ENCODE measurements at places on chromosomes 7 and 10.
A peak's percentile ranks its signal among the peaks of the same experiment; 100 is the strongest.

- no peak for DNase-seq
These were observed 38.3 kb upstream of the FAM180A start for GRCh38 chr7:135786911-135787310.

- no peak for DNase-seq
These were observed 95.0 kb upstream of the SDK1 start for GRCh38 chr7:3206101-3206500.

DNA sequence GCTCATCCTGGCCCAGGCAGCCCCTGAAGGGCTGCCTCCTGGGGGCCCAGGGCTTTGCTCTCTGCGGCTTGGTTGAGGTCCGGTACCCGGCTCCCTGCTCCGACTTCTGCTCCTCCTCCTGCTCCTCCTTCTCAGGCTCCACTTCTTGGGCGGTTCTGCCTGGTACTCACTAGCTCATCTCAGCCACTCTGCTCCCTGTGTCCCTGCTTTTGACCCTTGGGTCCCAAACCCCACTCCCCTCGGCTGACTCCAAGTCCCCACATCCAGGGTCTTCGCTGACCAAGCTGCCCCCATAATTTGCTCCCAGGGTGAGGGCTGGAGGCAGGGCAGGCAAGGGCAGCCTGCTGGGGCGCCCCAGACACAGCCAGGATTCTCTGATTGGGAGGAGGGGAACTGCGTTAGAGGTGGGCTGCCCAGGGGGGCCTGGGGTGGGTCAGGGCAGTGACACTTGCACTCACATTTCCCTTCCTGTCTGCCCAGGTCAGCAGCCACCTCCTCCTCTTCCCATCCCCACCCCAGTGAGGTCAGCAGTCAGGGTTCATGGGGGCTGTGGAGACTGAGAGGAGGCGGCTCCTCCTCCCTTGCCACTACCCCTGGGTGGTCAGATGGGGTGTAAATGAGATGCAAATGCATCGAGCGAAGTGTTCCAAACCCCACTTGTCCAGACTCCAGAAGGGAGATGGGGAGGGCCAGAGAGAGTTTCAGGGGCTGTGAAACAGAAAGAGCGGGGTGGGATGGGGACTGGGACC, 2.2 kb downstream of the SMARCD3 start:
- no peak for DNase-seq

DNA sequence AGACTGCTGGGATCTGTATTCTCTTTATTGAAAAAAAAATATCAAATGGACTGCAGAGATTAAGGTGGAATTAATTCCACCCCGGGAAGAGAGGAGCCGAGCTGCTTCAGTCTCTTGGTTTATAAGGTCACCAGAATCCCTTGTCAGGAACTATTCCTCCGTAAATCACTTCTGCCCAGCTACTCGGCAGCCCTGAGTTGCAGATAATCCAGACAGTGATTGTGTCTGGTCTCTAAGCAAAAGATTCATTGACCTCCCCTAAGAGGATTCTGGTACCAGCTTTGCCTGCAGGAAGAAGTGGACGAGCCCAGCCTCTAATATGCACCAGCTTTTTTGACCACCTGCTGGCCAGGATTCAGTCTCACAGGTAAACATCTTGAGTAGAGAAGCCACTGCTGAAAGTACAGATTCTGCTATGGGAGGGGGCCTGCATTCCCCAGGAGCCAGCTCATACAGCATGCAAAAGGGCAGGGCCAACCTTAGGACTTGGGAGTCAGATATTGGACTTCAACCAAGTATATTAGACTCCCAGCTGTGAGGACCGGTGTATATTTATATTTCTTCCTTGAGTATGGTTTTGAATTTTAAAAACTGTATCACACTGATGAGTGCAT, 27.1 kb upstream of the PLXNA4 start:
- DNase-seq, result no peak

DNA sequence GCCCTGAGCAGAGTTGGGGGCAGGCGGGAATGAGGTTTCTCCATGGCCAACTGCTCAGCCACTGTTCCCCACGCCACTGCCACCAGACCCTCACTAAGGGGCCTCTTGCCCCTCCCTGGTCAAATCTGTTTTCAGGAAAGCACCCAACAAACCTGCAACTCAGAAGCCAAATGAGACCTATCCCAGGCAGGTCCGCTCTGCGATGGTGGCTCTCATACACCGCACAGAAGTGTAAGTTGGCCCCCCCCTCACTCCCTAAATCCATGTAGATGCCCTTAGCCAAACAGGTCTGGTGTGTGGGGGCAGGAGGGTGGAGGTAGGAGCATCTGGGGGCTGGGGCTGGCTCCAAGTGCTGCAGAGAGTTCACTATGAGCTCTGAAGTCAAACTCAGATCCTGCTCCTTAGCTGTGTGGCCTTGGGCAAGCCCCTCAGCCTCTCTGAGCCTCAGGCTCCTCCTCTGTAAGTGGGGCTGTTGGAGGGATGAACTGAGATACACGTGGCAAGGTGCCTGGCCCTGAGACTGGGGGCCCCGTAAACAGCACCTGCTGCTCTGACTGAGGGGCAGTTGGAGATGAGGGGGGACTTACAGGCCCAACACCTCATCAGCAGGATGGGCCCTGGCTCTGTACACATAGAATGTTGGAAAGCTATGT, 1.1 kb downstream of the MMRN2 start:
- no peak for DNase-seq

GRCh38 chr10:2478656-2479055, 588.7 kb upstream of the PFKP start:
- DNase-seq, result no peak

DNA sequence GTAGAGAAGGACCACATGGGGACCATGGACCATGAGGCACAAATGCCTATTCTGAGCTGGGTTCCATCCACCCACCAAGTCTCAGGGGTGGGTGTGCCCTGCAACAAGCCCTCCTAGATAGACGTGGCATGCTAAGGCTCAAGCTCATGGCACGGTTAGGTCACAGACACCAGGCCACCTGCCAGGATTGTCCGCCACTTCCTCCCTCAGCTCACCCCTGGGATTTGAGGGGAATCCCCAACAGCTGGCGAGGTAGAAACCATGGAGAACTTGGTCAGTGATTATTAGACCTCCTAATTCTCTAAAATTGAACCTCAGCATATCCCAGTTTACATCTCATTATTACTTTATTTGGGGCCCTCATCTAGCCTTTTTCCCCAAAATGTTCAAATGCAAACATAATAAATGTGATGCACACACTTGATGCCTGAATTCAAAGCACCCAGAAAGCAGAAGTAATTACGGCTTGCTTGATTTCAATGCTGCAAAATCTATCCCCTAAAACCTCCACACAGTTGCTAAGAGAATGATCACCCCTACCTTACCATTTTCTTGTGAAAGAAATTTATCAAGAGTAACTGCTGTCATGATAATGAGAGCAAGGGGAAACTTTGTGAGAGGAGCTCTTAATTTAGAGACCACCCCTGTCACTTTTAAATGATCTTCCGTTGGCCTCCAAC, 366.6 kb upstream of the PFKP start:
- DNase-seq, result no peak

DNA sequence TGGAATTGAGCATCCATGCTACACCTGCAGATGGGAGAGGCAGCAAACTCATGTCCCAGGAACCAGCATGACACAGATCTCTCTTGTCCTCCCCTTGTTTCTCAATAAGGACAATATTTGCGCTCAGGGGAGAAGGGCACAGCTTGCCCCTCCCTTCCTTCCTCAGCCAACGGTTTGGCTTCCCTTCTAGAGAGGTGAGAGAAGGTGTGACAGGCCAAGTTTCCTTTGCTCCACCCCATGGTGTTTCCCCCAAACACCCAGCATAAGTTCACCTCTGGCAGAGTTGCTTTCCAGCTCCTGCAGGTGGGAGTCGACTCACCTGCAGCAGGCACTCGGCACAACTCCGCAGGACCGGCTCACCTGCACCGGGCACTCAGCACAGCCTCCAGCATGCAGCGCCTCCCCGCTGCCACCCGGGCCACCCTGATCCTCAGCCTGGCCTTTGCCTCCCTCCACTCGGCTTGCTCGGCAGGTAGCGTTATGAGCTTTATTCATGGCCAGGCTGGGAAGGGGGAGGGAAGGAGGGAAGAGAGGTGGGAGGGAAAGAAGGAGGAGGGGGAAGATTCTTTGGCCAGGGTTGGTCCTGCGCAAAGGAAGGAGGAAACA, at the start of the genes ATP6V0A4 and TMEM213:
TSS of gene ATP6V0A4 (minus strand) at position 482 of the 606 bp plus-strand sequence. CDS start 26,949 bp downstream, outside the sequence.
TSS of gene TMEM213 (plus strand) at position 280 of the 606 bp plus-strand sequence. CDS start at position 391, 111 bp downstream.
- DNase-seq, result no peak

- DNase-seq, result no peak
These were observed 47.7 kb upstream of the ITGB8 start for GRCh38 chr7:20282959-20283358.

DNA sequence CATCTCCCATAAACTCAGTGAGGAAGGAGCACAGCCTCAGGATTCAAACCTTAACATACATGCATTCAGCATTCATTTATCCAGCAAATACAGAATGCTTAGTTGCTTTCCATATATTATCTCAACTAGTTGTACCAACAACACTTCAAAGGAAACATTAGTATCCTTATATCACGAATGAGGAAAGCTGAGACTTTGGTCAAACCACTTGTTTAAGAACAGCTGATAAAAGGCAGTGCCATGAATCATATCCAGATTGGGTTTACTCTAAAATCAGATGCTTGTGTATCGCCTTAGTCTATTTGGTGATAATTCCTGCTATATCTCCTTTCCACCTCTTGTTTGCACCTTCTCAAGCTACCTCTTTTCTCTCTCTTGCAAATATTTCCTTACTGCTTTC, 1.9 kb upstream of the CPED1 start:
- DNase-seq, result no peak

GRCh38 chr10:68900427-68901104, 549 bp upstream of the DDX50 start:
- peak; percentile 70 for DNase-seq

GRCh38 chr7:141550386-141551093, 670 bp upstream of the AGK start:
- no peak for DNase-seq

- DNase-seq, result no peak
These were observed 1.7 kb downstream of the NXPH1 start for GRCh38 chr7:8435095-8435494.

- no peak for DNase-seq
These were observed 115.0 kb upstream of the KIF5B start for GRCh38 chr10:32171204-32171603.

DNA sequence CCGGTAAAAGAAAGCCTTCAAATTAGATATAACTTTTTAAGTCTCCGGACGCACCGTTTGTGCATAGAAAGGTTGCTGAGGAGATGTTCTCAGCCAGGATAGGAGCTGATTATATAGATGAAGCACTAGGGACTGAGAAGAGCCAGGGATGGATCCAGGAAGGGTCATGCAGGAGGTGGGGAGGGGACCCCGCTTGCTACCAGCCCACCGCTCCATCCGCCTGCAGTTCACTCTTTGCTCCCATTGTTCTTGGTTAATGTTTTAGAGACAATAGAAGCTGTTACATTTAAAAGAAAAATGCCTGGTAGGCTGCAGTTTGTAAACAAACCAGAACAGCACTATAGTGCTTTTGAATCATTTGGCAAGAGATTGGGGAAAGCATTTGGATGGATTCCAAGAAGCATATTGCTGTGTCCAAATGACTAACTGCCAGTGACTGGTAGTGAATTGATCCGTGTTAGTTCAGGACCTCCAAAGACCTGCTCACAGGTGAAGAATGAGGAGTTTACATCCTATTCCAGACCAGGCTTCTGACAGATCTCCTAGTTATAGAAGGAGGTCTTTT, 175.9 kb upstream of the TAC1 start:
- no peak for DNase-seq

DNA sequence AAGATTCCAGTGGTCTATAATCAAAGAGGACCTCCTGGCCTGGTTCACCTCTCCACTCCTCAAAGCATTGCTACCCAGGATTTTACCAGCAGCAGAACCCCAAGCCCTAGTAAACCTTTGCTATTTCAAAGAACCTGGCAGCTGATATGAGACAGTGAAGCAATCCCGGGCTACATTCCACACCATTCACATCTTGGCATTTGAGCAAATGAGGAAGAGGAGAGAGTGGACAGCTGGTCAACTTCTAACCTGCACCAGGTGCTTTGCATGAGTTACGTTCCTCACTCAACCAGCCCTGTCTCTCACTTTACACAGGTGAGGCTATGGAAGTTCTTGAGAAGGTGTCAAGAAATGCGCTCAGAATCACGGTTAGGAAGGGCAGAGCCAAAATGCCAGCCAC, 1.1 kb downstream of the CCDC3 start:
- DNase-seq, result no peak

DNA sequence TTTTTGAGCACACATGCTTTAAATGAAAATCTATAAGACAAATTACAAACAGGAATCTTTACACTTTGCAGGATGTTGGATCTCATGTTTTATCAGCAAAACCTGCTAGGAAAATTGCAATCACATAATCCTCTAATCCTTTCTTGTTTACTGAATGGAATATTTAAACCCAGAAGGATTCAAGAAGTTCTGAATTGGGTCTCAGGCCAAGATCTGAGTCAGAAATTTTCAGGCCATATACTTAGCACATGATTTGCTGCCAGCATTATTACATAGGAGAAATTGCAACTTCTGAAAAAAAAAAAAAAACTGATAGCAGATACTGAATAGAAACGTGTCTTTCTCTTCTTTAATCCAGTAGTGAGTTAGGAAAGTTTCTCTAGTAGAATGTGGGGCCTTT, 1005.3 kb upstream of the POT1 start:
- no peak for DNase-seq

GRCh38 chr10:63930584-63930983, 409.4 kb downstream of the REEP3 start:
- DNase-seq, result no peak

- DNase-seq, result no peak
These were observed 73.0 kb upstream of the SFMBT2 start for GRCh38 chr10:7483848-7484247.

DNA sequence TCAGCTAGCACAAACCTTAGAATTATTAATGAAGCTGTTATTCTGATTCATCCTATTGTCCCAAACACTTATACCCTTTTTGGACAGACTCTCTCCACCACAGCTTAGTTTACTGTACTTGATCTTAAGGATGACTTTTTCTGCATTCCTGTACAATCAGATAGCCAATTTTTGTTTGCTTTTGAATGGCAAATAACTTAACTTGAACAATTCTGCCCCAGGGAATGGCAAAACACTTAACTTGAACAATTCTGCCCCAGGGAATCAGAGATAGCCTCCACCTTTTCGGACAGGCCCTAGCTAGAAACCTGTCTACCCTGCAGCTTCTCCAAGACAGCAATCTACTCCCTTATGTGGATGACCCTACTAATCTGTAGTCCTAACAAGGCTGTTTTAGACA, 668.0 kb upstream of the LRRTM3 start:
- DNase-seq, result no peak

DNA sequence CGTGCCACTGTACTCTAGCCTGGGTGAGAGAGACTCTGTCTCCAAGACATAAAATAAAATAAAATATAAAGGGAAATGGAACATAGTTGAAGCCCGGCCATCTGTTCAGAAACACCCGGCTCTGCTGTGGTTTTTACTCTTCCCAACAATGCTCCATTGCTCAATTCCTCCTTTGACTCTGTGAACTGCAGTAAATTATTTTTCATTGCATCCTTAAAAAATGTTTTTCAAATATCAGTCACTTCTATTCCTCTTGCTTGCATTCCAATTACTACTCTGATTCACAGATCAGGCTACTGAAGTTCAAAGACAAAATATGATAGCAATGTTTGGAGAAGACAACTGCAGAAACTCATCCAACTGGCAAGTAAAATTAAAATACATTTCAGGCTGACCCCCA, 983.0 kb downstream of the SORCS1 start:
- DNase-seq, result no peak
